ENCODE measurements at places on chromosomes 16 and 17. TPM values are rescaled to one million over a fixed set of nuclear protein-coding genes. Genes with fewer than 3 reads are reported as not detected.

GRCh38 chr17:60256174-60256573 is 106.4 kb downstream of the CA4 start:
- no peak for DNase-seq

DNA sequence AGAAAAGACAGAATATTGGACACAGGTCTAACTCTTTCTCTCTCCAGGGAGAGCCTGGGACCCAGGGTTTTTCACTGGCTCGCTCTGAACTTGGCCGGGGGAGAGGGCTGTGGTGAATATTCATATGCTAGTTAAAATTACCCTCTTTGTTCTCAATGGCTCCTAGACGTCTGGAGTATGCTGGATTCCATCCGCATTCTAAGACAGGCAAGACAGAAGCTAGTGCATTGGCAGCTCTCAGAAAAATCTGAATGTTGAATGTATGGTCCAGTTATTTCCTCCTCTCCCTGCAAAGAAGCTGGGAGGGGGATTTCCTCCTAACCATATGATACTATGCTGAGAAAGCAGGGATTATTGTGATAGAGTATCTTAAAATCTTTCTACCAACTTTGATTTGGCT is 5.6 kb upstream of the KRT34 start:
- no peak for DNase-seq

GRCh38 chr16:2364638-2365210 is 24.2 kb upstream of the ABCA3 start:
- no peak for DNase-seq

- DNase-seq, result no peak
Measured at GRCh38 chr17:38332735-38333134, 11.0 kb downstream of the GPR179 start.

GRCh38 chr17:79732804-79733691 is 2.3 kb downstream of the ENPP7 start:
- no peak for DNase-seq

DNA sequence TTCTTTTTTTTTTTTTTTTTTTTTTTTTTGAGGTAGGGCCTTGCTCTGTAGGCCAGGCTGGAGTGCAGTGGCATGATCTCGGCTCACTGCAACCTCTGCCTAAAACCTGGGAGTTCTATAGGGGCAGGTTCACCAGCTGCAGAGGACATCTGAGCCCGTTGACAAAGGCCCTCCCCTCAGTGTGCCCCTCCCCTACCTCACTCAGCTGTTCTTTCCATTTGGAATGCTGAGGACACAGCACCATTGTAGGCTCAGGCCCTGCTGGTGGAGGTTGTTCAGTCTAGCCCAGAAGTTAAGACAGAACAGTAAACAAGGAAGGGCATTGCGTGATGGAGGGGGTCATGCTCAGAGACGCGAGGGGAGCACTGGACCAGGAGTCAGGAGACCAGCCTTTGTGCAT is 21.8 kb upstream of the KIF19 start:
- no peak for DNase-seq

DNA sequence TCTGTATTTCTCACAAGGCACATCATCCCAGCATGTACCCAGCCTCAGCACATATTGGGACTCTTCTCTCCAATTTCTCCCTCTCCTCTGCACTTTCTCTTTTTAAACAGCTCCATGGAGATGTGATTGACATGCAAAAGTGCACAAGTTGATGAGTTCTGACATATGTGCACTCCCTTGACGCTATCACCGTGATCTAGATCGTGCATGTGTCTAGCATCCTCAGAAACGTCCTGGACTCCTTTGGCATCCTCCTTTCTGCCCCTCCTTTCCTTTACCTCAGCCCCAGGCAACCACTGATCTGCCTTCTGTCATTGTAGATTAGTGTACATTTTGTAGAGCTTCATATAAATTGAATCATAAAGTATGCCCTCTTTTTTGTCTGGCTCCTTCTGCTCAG is 108.0 kb upstream of the HSBP1 start:
- DNase-seq, result no peak

GRCh38 chr16:27346819-27347218 is 33.0 kb downstream of the IL4R start:
- DNase-seq, result no peak

DNA sequence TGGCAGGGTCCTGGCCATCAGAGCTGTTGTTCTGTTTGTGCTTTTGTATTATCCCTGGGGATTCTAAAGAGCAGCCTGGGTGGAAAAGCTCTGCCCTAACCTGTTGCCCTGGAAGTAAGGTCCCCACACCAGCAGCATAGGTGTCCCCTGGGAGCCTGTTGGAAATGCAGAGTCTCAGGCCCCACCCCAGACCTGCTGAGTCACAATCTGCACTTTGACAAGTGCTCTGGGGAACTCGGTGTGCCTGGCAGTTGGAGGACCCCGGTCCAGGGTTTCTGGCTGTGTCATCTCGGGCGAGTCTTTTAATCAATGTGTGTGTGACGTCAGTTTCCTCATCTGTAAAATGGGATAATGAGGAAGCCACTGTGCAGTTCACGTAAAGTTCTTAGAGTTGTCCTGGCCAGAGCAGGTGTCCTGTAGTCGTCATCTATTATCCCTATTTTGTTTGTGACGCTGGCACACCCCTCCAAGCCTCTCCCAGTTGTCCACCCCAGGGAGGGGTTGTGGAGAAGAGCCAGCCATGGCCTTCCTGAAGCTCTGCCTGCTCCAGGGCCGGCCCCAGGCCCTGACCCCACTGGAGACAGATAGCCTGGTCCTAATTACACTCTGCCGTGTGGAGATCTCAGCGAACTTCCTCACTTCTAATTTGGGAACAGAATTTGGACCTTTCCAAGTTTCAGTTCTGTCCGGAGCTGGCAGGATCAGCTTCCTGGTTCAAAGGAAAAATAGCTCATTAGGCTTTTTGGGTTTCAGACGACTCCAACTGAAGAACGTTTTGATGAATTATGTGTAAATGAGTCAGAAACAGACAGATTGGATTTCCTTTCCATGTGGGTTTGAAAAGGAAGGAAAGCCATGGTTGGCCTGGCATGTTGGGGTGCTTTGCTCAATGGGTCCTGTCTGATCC is 295.7 kb upstream of the FOXF1 start:
- peak; percentile 23 for DNase-seq

- peak; percentile 75 for DNase-seq
Measured at GRCh38 chr17:14308965-14309879, 8.3 kb downstream of the HS3ST3B1 start.

GRCh38 chr17:19975601-19976000 is 2.0 kb downstream of the AKAP10 start:
- DNase-seq, result no peak

DNA sequence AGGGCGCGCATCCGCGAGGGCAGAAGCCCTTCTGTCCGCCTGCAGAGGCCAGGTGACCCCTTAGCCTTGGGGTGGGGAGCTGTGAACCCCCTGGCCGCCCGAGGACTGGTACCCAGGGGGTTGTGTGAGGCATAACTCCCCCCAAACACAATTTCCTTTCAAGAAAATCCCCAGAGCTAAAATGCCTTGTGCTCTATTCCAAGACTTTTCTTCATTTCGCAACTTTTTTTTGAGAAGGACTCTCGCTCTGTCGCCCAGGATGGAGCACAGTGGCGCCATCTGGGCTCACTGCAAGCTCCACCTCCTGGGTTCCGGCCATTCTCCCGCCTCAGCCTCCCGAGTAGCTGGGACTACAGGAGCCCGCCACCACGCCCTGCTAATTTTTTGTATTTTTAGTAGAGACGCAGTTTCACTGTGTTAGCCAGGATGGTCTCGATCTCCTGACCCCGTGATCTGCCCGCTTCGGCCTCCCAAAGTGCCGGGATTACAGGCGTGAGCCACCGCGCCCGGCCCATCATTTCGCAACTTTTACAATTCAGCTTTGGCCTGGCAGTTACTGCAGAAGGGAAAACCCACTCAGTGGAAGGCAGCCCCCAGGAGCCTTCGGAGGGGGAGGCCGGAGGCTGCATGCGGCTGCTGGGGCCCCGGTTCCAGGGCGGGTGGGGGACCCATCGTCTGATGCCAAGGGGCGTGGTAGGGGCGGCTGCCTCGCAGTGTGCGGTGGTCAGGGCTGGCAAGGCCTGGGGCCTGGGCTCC is 963 bp upstream of the APRT start:
- peak; percentile 51 for DNase-seq

GRCh38 chr16:66129196-66129595 is 237.3 kb upstream of the CDH5 start:
- DNase-seq, result no peak

- peak; percentile 81 for DNase-seq
Measured at GRCh38 chr17:9668517-9668916, 23.2 kb downstream of the USP43 start.

- no peak for DNase-seq
Measured at GRCh38 chr16:430904-431303, 5.5 kb downstream of the RAB11FIP3 start.

DNA sequence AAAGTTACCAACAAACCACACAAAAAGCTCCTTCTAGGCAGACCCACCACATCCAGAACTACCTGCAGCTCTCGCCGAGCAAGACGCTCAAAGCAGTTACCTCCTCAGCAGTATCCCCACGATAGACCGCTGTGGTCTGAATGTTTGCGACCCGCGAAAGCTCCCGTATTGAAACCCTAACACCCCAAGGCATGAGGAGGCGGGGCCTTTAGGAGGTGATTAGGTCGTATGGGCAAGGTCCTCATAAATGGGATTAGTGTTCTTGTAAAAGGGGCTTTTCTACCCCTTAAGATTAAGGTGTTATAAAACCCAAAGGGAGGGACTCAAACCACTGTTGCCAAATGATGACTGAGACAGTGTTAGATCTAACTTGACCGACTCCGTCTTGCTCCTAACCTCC is 19.0 kb upstream of the RPH3AL start:
- DNase-seq, result no peak

GRCh38 chr17:69555056-69555455 is 140.6 kb downstream of the MAP2K6 start:
- DNase-seq, result no peak

- DNase-seq, result no peak
Measured at GRCh38 chr16:12753203-12754023, 50.3 kb downstream of the CPPED1 start.

- DNase-seq, result peak; percentile 86
Measured at GRCh38 chr17:57294629-57295501, 38.5 kb downstream of the MSI2 start.

Gene RPRML
- total RNA-seq, result not detected

Gene CD79B
- not detected for total RNA-seq

GRCh38 chr16:77866752-77867151 is 78.4 kb downstream of the VAT1L start:
- no peak for DNase-seq

Gene CDH13
- total RNA-seq, result 65.6 TPM
